ENCODE measurements at places on chromosomes 5 and 9. TPM values are rescaled to one million over a fixed set of nuclear protein-coding genes. Genes with fewer than 3 reads are reported as not detected.

DNA sequence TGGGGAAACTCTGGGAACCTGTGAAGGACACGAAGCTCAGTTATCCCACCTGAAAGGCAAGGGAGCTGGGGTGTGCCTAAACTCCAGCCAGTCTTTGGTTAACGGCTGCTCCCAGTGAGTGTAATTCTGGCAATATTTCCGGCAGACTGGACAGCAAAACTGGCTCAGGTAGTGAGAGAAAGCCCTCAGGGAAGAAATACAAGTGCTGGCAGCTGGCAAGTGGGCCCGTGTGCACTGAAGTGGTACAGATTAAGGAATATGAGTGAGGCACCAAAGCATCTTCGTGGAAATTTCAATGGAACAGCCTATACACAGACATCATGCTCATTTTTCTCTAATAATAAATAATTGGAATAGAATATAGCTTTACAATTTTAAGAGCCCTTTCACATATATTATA is 56.2 kb downstream of the ABHD17B start:
- no peak for DNase-seq

The OLFML2A gene
- total RNA-seq = not detected

The TSSK1B gene
- total RNA-seq = not detected

GRCh38 chr5:66877843-66878242 is 281.6 kb downstream of the MAST4 start:
- DNase-seq = no peak

The CYSRT1 gene
- 1.2 TPM for total RNA-seq

- no peak for DNase-seq
These were observed 36.6 kb downstream of the FAM114A2 start for GRCh38 chr5:154002093-154002492.

DNA sequence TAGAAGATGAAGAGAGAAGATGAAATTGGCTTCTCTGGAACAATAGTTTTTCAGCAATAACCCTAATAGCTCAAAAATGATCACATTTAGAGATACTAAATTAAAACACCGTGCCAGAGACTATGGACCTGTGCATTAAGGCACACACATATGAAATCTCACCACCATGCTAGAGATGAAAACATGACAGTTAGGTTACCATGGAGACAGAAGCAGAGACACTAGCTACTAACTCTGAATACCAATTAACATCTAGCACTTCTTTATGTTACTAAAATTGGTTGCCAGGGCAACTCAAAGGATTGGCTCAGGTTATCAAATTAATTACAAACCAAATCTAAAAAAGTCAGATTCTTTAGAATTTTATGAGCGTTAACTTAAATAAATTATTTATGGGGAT is 337.7 kb downstream of the PLK2 start:
- no peak for DNase-seq

DNA sequence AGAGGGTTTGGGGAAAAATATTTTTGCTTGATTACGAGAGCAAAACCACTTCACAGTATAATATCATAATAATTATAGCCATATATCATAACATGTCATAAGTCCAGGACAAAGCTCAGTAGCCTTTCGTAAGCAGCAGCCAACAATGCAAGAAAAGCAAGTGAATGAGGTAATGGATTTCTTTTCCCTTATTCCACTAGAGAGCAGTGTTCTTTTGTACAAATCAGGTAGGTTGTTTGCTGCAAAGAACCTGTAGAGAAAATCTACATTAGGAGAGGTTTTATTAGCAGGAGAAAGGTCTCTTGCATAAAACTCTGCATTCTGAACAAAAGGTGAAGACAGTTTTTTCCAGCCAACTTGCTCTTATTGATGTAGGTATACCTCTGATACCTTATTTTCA is 1033.4 kb downstream of the TLE4 start:
- no peak for DNase-seq

DNA sequence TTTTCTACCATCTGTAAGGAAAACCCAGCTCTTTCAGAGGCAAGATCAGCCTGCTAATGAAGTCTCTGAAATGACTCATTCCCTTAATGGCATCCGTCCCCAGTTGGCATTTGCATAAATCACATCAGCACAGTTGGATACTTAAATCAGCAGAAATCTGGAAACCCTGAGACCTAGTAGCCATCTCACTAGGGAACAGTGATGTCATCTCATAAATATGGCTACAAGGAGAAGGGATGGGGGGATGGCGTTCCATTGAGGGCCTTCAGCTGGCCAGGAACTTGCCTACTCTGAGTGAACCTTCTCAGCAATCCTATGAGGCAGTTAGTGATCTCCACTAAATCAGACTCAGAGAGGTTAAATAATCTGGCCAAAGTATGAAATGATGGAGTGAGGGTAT is 81.8 kb downstream of the CMYA5 start:
- no peak for DNase-seq

The FOXD4 gene
- 0.93 TPM for total RNA-seq

The BDP1 gene
- 34.2 TPM for total RNA-seq

DNA sequence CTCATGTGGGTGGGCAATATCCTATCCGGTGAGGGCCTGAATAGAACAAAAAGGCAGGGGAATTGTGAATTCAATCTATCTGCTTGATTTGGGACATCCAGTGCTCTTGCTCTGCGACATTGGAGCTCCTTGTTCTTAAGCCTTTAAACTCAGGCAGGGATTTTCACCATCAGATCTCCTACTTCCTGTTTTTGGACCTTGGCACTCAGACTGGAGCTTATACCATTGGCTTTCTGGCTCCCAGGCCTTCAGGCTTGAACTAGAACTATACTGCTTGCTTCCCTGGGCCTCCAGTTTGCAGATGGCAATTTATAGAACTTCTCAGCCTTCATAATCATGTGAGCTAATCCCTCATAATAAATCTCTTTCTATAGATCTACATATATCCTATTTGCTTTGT is 134.3 kb upstream of the CLINT1 start:
- no peak for DNase-seq

The PCDHB14 gene
- 0.48 TPM for total RNA-seq

DNA sequence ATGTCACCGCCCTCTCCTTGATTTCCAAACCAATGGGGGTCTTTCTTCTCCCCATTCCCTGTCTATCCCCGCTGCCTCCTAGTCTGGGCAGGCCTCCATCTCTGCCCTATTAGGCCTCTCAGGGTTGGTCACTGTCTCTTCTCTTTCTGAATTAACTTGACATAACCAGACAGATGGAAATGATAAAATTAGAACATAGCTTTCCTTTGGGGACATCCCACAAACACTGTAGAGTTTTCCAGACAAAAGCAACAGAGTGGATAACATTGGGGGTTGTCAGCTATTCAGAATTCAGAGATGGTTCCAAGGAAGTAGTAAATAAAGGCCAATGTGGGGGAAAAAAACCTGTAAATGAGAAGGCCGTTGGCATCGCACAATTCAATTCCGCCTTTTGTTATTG is 24.7 kb downstream of the LHX6 start:
- DNase-seq = no peak

- no peak for DNase-seq
These were observed 30.9 kb upstream of the TNFSF15 start for GRCh38 chr9:114836769-114837168.

DNA sequence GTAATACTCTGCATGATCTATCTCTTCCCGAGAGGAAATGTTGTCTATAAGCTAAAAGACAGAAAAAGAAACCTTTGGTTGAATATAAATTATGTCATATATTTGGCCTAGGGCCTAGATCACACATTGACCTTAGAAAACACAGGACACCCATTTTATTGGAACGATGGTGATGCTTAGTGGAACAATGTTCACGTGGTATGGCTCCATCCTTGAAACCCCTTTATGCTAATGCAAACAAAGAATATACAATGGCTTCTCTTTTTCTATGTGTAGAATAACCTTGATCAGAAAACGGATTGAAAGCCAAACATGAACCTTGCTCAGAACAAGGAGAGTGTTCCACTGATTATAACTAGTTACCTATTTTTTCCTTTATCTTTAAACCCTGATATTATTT is 24.5 kb downstream of the MRPS27 start:
- DNase-seq = no peak

- peak; percentile 20 for DNase-seq
These were observed 78.3 kb downstream of the CPLANE1 start for GRCh38 chr5:37170856-37171255.

DNA sequence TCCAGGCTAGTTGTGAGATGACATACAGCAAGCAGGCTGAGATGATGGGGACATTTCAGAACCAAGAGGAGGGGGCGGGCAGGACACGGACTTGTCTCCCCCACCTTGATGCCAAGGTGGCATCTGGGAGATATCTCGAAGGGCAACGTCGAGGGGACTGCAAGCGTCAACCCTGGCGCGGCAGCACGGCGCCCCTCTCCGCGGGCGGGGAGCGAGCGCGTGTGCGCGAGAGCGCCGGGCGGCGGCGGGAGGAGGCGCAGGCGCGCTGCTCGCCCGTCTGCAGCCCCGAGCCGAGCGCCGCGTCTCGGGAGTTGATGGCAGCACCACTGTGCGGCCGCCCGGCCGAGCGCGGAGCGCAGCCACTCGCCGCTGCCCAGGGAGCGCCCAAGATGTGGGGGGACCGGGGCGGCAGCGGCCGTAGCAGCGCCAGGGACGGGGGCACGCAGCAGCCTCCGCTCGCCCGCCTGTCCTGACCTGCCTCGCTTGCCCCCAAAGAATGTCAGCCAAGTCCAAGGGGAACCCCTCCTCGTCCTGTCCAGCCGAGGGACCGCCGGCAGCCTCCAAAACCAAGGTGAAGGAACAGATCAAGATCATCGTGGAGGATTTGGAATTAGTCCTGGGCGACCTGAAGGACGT is at the start of gene PRR16:
Gene PRR16 (plus strand): TSS at position 310 of the 636 bp plus-strand sequence.
- no peak for DNase-seq

DNA sequence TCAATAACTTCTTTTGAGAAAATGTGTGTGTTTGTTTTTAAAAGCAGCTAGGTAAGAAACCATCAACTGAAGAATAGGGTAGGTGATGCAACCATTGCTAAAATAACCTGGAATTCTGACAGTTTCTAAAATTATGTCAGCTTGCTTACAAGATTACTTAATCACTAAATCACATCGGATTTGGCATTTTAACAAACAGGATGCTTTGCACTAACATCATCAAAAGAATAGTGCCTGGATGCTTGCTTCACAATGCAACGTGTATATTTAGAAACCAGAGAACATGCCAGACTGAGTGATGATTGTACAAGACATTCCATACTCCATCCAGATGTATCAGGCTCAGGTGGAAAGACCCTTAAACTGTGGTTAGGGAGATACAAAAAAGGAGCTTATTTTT is 43.9 kb downstream of the PAM start:
- DNase-seq = no peak

The QRFP gene
- not detected for total RNA-seq

DNA sequence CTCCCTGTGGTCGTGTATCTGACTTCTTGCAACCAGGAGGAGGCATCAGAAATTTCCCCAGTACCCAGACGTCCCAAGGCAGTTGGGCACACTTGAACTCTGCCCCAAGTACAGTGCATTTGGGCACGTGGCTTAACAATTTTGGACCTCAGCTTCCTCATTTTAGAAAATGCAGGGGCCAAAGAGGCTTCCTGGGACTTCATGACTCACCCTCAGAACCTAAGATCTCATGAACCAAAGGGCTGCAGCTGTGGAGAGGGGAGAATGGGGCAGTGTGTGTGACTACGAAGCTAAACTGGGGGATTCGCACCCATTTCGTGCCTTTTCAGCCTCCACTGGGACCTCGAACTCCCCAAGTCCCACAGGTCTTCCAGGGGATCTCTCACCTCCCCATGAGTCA is 59.2 kb downstream of the SYK start:
- peak; percentile 65 for DNase-seq

GRCh38 chr5:145629047-145629446 is 206.1 kb downstream of the PRELID2 start:
- no peak for DNase-seq

DNA sequence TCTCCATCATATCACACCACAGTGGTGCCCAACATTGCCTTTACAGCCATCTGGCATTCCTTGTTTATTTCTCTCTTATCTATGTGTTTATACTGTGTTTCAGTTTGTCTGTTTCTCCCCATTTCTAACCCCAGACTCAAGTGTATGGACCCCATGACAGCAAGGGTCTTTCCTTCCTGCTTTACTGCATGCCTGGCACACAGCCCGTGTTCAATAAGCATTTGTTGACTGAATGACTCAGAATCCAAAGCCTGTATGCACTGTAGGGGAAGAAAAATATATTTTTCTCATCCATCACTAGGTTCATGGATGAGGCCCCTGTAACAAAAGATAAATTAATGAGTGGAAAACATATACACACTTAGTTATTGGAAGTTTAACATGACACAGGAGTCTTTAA is 190.8 kb upstream of the SEMA6A start:
- DNase-seq = no peak

DNA sequence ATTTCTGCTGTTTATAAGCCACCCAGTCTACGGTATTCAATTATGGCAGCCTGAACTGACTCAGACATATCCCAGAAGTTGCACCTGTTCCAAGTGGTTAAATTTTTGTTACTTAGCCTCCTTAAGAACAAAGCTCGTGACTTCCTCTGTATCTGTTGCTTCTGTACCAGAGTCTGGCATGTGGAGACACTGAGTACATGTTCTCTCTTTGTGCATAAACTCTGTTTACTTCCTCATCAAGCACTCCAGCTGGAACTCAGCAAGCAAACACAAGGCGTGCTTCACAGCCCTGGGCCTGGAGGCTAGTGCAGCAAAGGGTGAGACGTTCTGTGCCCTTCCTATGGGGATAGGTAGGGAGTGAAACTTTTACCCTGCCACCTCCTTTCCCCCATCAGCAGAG is 19.0 kb downstream of the C9orf152 start:
- no peak for DNase-seq
